ENCODE measurements at places on chromosomes 7 and 10.

GRCh38 chr10:84715911-84716310 is 387.5 kb downstream of the CCSER2 start:
- DNase-seq, result no peak

- DNase-seq, result no peak
These were observed 48.4 kb downstream of the ASB13 start for GRCh38 chr10:5618042-5618441.

DNA sequence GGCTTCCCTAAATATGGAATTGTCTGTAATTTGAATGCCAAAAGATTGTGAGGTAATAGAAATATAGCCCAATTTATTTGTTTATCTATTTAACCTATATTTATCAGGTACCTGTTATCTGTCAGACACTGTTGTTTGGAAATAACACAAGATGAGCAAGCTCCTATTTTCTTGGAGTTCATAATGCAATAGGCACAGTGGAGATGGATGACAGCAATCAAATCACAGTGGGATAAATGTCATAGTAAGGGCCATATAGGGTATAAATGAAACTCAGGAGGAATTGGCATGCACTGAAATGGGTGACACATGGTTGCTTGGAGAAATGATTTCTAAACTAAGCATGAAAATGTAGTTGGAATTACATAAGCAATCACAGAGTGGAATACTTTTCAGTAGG is 761.8 kb upstream of the MBL2 start:
- no peak for DNase-seq

GRCh38 chr10:103890194-103890658 is 27.8 kb downstream of the STN1 start:
- DNase-seq, result peak; percentile 71

- no peak for DNase-seq
These were observed 5.6 kb upstream of the PALD1 start for GRCh38 chr10:70472799-70473454.

DNA sequence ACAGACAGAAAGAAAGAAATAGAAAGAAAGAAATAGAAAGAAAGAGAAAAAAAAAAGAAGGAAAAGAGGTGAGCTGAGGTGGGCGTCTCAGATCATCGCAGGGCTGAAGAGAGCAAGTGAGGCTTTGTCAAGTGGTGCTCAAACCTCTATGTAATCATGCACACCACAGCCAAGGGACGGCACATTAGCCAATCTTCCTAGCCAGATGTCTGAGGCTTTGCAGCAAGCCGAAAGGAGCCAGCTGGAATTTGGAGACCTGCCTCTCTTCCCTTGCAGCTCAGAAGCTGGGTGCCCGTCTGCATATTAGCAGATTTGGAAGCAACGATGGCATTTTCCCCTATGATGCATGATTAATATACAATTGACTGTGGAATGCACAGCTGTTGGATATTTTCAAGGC is 52.5 kb downstream of the ADRA2A start:
- DNase-seq, result no peak

GRCh38 chr7:84247591-84247990 is 53.0 kb upstream of the SEMA3A start:
- DNase-seq, result peak; percentile 53

- DNase-seq, result no peak
These were observed 28.5 kb upstream of the CSGALNACT2 start for GRCh38 chr10:43109671-43110249.

DNA sequence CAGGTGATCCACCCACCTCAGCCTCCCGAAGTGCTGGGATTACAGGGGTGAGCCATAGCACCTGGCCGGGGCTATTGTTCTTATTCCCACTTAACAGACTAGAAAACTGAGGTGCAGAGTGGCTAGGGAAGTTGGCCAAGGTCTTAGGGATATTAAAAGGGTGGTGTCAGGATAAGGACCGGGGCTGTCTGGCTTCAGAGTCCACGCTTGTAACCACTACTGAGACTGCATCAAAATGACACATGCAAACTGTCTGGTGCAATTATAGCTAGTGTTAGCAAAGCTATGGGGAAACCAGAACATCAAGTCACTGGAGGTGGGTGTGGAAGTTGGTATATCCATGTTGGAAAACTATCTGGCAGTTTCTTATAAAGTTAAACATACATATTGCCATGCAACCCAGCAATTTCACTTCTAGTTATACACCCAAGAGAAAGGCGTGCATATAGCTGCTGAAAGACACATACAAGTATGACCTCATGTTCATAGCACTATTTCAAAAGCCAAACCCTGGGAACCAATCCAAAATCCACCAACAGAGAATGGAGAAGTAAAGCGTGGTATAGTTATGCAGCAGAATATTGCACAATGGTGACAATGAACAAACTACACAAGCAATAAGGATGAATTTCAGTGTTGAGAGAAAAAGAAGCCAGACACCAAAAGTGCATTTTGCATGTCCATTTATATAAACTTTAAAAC is 33.9 kb upstream of the EEPD1 start:
- peak; percentile 77 for DNase-seq

GRCh38 chr10:59704630-59705029 is 5.0 kb downstream of the SLC16A9 start:
- DNase-seq, result no peak

DNA sequence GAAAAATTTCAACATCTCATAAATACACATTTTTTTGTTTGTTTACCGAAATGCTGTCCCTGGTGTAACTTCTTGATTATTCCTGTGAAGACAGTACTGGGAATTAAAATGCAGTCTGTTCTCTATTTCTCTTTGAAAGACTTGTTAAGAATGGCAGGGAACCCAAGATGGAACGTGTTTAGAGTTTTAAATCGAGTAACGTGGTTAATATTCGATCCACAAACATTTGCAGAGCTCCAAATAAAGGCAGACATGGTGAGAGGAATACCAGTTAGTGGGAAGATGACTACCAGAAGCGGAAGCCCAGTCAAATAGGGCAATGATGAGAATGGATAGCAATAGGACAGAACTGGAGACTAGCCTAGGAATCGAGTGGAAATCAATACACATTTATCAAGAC is 6.7 kb downstream of the PON3 start:
- DNase-seq, result no peak

DNA sequence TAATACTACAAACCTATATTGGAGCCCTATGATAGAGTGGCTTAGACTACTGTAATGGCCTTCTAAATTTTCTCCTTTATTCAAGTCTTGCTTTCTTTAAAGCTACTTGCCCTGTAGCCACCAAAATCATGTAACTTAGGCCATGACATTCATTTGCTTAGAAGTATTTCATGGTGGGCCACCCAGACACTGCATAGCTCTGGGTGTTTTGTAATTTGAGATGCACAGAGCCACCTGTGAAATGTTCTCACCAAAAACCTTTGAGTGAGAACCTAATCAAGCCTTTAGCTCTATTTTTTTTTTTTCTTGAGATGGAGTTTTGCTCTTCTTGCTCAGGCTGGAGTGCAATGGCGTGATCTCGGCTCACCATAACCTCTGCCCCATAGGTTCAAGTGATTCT is 133.6 kb downstream of the RNF216 start:
- no peak for DNase-seq

- DNase-seq, result no peak
These were observed 232.1 kb upstream of the LYZL1 start for GRCh38 chr10:29056729-29057128.

GRCh38 chr7:7772397-7772821 is 54.0 kb upstream of the RPA3 start:
- DNase-seq, result no peak

- no peak for DNase-seq
These were observed 1.9 kb downstream of the DGKI start for GRCh38 chr7:137844677-137845425.

DNA sequence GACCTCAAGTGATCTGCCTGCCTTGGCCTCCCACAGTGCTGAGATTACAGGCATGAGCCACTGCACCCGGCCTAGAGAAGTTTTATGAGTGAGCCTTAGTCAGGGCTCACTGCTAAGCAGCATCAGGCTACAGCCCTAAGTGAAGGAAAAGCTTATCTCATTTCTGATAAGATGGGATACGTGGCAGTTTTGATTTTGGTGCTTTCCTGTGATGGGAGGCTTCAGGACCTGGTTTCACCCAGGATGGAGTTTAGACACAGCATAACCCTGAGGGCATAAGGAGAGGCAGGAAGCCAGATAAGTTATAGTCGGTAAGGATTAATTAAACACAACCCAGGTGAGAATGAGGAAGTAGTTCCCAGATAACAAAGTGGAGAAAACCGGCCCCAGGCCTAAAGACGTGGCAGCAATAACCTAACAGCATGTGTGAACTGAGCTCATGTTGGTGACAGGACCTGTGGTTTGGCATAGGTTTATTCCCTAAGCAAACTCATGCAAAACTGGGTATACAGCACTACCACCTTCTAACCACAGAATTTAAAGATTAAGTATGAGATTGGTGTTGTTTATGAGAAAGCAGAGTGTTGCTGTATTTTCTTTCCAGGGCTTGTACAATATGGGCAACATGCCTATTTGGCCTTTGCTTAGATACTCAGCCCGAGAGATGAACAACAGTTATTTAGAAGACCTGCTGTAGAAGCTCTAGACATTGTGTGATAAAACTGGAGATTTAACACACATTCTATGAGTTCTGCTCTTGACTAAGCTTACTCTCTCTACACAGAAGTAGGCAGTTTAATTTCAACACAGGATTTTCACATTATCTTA is 119.4 kb downstream of the COL28A1 start:
- peak; percentile 64 for DNase-seq

Data from A172 (cell line).